ENCODE measurements at places on chromosomes 12 and 14.

GRCh38 chr12:122918827-122919226 lies 22.9 kb upstream of the VPS37B start:
- DNase-seq: no peak

- DNase-seq: no peak
Observed at GRCh38 chr14:93832081-93832480, 43.8 kb upstream of the PRIMA1 start.

DNA sequence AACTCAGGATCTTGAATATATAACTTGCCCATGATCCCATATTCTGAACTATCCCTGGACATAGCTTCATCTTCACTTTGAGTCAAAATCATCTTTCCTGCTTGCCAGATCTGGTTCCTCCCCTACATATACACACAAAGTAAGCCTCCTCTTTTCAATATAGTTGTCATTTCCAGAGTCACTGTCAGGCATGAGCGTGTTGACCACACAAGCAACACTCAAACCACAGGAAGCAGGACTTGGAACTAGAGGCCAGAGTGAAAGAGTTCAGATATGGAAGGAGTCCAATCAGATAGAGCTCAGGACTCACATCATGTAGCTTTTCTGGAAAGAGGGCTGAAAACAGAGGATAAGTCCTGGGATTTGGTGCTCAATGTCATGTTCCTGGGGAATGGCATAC lies 1140.6 kb downstream of the BCL11B start:
- no peak for DNase-seq

- DNase-seq: peak; percentile 37
Observed at GRCh38 chr12:118714051-118714460, 267.3 kb upstream of the SRRM4 start.

GRCh38 chr12:48777501-48778400 lies 11.1 kb downstream of the ADCY6 start:
- DNase-seq: no peak

- DNase-seq: no peak
Observed at GRCh38 chr12:124087266-124088051, 114.4 kb downstream of the ZNF664 start.

DNA sequence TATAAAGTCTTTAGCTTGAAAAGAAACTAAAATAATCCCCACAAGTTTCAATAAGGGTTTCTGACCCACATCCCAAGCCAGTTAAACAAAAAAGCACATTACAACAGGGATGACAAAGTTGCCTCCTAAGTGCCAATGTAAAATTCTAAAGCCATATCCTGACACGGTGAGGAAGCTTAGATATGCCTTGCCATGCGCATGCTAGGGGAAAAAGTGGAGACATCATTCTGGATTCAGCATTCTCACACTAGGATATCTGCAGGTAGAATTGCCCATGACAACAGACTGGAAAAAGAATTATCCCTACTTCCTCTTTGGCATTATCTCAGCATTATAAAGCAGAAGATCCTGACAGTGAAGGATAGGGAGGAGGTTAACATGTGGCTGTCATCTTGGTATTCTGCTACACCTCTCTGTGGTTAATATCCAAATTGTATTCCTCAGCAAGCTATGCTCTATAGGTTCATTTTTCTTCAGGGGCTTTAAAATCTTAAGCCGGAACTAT lies 4.9 kb downstream of the DUSP6 start:
- no peak for DNase-seq
